ENCODE measurements at places on chromosomes 16 and 17.

DNA sequence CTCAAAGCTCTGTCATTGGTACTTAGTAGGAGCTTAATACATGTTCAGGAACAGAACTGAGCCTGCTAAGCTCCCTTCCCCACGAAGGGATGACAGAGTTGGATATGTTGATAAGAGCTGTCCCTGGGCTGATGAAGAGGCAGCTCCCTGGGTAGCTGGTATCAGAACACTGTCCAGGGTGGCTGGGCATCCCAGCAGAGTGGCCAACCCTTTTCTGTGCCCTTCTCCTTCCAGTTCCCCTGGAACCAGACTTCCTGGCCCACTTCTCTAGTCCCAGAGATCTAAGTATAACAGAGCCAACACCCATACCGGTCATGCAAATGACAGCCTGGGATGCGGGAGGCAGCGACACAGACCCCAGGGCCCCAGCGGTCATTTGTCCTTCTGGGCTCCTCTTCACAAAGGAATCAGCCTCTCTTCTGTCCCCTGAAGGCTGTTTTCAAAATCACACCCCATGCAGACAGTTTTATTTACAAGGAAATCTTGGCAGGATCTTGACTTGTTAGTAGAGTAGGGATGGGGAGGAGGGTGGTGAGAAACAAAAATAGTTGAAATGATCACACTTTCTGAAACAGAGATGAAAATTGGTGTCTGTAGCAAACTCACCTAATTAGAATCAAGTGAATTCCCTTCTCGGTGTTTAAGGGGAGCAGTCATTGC is 1.4 kb upstream of the RHBDL3 start:
- no peak for DNase-seq

DNA sequence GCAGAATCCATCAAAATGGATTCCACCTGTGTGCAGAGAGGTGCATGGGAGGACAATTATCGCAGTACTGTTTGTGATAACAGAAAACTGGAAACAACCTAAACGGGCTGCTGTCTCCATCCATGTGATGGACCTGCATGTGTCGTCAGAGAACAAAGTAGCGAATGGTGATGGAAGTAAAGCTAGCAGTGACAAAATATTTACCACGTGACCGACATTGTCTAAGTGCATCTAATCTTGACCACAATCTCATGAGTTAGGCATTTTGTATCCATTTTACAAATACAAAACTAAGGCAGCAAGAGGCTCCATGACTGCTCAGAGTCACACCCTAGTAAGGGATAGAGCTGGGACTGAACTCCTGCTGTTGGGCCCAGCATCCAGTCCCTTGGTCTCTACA is 187.3 kb downstream of the LGALS9B start:
- DNase-seq, result no peak

DNA sequence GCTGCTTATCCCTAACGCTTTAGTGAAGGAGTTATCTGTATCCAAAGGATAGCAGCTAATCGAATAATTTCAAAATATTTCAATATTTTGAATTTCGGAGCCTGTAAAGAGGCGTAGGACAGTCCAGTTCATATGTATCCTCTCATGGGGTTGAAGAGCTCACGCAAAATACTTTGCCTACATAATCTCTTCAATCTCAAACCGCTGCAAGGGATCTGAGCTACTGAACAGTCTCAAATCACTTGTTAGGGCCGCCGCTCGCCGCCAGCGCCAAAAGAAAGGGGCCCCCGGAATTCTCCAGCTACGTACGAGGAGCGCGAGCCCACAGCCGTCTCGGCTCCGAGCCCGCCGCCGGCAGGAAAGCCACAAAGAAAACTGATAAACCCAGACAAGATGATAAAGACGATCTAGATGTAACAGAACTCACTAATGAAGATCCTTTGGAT is 601 bp upstream of the RFWD3 start:
- DNase-seq, result peak; percentile 30

GRCh38 chr17:5897275-5897911 is 172.8 kb upstream of the WSCD1 start:
- DNase-seq, result no peak

DNA sequence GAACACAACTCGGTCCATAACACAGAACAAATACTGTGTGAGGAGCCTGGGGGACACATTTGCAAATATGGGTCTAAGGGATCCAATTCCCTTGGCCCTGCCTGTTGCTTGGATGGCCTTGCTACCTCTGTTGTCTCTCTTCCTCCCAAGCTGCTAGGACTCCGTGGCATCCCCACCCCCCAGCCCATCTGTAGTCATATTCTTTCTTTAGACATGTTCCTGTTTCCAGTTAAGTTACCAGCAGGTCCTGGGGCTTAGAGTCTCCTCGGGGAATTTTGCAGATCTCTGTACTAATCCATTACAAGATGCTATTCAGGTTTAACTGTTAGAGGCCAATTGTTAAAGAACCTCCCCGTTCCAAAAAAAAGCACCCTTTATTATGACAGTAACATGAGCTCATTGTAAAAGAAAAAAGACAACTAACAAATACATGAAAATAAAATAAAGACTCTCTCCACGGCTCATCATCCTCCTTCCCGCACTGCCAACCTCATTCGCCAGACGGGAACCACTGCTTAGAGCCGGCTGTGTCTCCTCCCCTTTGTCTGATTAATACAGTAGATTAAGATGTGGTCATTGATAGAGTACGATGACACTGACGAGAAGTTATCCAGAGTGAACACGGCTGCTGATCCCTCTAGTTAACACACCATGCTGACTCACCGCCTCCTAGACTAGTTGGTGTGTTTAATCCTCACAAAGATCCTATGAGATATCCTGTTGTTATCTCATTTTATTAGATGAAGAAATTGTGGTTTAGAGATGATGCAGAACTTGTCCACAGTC is 22.2 kb downstream of the HS3ST4 start:
- no peak for DNase-seq

- DNase-seq, result peak; percentile 55
These were observed 66.9 kb upstream of the RCVRN start for GRCh38 chr17:9971991-9972390.

GRCh38 chr16:54577651-54578128 is 291.1 kb upstream of the IRX3 start:
- DNase-seq, result no peak
